Endothelial cell (in vitro differentiated cells): ENCODE measurements at places on chromosomes 3 and 15. TPM values are rescaled to one million over a fixed set of nuclear protein-coding genes. Genes with fewer than 3 reads are reported as not detected.

GRCh38 chr3:45793482-45794176 lies 2.7 kb downstream of the SLC6A20 start:
- peaks cover 19% of the 10 kb centered on the region for H3K4me1 ChIP-seq
- H3K27ac ChIP-seq: no peak overlapping the region
- H3K27me3 ChIP-seq: peaks cover 11% of the 10 kb centered on the region
- H3K4me3 ChIP-seq: no peak overlapping the region
- DNase-seq: no peak
- peaks cover 6% of the 10 kb centered on the region for H3K36me3 ChIP-seq

DNA sequence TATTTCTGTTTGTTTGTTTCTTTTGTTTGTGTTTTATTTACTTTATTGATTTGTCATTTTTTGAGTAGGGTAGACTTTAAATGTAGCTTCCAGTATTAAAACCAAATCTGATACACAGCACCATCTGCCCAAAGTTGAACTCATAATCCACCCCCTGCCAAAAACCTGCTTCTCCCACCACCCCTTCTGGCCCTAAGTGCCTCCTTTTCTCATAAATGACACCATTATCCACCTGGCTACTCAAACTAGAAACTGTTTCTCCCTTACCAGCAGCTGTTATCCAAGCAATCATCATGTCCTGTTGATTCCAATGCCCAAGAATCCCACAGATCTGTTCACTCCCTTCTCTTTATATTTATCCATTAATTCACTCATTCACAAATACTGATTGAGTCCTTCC lies 21.8 kb upstream of the PTX3 start:
- H3K4me3 ChIP-seq: no peak overlapping the region
- no peaks in the 10 kb centered on the region for H3K4me1 ChIP-seq
- H3K27ac ChIP-seq: no peak overlapping the region
- no peak for DNase-seq
- no peaks in the 10 kb centered on the region for H3K36me3 ChIP-seq
- H3K27me3 ChIP-seq: peaks cover 2% of the 10 kb centered on the region

DNA sequence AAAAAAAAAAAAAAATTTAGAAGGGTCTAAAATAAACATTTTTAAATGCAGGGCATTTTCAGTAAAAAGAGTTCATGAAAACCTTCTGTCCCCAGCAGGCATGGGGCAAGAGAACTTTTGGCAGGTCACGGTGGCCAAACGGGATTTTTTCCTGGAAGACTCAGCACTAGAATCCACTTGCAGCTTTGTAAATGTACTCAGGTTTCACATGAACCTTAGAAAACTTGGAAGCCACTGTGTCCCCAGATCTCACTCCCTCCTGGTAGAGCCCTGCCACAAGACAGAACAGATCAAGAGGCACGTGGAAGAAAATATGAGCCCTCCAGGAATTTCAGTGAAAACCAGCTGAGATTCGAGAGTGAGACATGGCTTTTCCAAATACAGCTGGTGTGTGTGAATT lies 2.1 kb upstream of the GNB5 start:
- no peak overlapping the region for H3K27ac ChIP-seq
- peaks cover 1% of the 10 kb centered on the region for H3K27me3 ChIP-seq
- DNase-seq: no peak
- H3K4me1 ChIP-seq: peaks cover 8% of the 10 kb centered on the region
- H3K36me3 ChIP-seq: no peaks in the 10 kb centered on the region
- H3K4me3 ChIP-seq: no peak overlapping the region

- peaks cover 4% of the 10 kb centered on the region for H3K4me1 ChIP-seq
- H3K36me3 ChIP-seq: no peaks in the 10 kb centered on the region
- no peak overlapping the region for H3K4me3 ChIP-seq
Measured at GRCh38 chr15:78399091-78399490, 38.9 kb upstream of the IREB2 start.

DNA sequence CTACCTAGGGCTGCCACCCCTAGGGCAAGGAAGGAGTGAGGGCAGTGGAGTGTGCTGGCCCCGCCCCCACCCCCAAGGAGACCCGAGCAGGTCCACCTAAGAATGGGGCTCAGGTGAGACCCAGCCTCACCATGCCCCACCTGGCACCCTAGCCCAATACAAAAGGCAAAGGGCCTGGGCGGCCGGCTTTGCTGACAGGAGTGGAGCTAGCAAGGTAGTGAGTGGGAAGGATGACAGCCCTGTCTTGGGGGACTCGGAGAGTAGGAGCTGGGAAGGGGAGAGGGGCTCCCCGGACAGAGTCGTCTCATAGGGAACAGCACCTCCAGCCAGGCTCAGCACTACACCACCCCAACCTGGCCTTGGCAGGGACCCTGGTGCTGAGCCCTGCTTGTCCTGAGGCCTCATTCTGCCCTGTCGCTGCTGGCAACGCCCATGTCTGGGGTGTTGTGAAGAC lies 12.1 kb downstream of the C15orf39 start:
- H3K36me3 ChIP-seq: peaks cover 23% of the 10 kb centered on the region
- no peak for DNase-seq
- H3K27ac ChIP-seq: no peak overlapping the region
- no peak overlapping the region for H3K4me3 ChIP-seq
- H3K4me1 ChIP-seq: peaks cover 40% of the 10 kb centered on the region

GRCh38 chr15:90142216-90143165 lies 40.2 kb upstream of the IDH2 start:
- no peak for DNase-seq
- no peaks in the 10 kb centered on the region for H3K36me3 ChIP-seq
- no peak overlapping the region for H3K27ac ChIP-seq
- no peak overlapping the region for H3K4me3 ChIP-seq

DNA sequence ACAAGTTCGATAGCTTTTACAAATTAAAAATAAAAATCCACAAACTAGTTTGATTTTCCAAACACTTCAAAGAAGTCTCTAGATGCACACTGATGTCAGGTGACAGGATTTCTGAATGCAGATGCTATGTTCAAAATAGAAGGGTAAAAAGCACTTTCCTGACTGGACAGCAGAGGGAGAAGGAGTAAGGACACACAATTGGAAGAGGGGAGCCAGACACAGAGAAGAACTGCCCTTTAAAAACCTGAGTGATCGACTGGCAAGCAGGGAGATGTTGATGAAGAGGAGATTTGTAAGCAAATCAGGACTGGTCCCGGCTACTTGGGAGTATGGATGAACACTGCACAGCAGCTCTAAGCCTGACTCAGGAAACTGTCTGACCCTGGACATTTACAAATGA lies 612.8 kb downstream of the MAGI1 start:
- DNase-seq: peak; percentile 20
- peaks cover 3% of the 10 kb centered on the region for H3K27me3 ChIP-seq
- no peak overlapping the region for H3K4me3 ChIP-seq
- no peak overlapping the region for H3K27ac ChIP-seq

DNA sequence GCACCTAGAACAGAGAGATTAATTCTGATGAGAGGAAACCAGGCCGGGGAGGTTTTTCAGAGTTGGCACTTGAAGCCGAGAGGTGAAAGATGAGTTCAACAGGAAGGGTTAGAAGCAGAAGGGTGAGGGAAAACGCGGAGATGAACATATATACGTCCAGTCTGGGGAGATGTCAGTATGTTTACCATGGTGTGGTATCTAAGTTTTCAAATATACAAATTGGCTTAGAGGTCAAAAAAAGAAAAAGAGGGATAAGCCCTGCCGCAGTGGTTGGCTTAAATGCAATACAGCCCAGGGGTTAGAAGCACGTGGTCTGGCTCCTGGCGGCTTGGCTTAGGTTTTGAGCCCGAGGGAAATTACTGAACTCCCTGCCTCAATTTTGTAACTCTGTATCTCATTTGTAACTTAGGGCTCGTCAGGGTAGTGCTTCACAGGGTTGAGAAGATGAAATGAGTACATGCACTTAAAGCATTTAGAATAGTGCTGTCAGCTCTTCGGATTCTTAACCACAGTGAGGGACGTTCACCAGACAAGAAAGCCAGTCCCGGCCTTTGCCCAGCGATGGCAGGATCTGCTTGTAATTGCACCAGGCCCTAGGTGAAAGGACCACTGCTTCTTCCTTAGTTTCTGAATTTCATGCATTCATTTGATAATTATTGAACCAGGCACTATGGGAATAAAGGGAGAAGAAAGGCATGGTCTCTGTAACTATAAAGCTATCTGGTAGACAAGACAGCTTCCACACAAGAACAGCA lies 6.4 kb downstream of the HES1 start:
- no peak for DNase-seq
- peaks cover 6% of the 10 kb centered on the region for H3K27me3 ChIP-seq
- peak overlapping the region; percentile 74 for H3K27ac ChIP-seq
- H3K4me3 ChIP-seq: no peak overlapping the region
- H3K36me3 ChIP-seq: peaks cover 6% of the 10 kb centered on the region

GRCh38 chr3:165800970-165801369 lies 36.3 kb downstream of the BCHE start:
- H3K36me3 ChIP-seq: no peaks in the 10 kb centered on the region
- no peak overlapping the region for H3K4me3 ChIP-seq
- H3K4me1 ChIP-seq: no peaks in the 10 kb centered on the region
- DNase-seq: no peak
- no peaks in the 10 kb centered on the region for H3K27me3 ChIP-seq
- no peak overlapping the region for H3K27ac ChIP-seq

- H3K27ac ChIP-seq: no peak overlapping the region
- no peaks in the 10 kb centered on the region for H3K27me3 ChIP-seq
- no peaks in the 10 kb centered on the region for H3K36me3 ChIP-seq
Measured at GRCh38 chr3:65607101-65607500, 431.6 kb downstream of the MAGI1 start.

DNA sequence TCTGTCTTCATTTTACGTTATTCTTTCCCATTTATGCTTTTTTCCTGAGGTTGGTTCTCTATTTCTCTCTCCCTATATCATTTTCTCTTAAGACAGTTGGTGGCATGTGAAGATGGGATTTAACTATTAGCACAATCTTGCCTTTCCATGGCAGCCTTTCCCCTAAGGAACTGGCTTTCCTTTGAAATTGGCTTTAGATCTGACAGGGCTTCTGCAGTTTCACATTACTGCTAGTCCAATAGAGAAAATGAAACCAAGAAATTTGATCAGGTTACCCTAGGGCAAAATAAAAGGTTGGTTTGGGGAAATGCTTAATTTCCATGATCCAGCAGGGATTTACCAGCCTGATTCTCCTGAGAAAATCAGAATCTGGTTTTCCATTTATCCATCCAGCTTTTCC lies 22.7 kb upstream of the CHL1 start:
- no peaks in the 10 kb centered on the region for H3K36me3 ChIP-seq
- H3K27me3 ChIP-seq: no peaks in the 10 kb centered on the region
- no peak for DNase-seq
- no peaks in the 10 kb centered on the region for H3K4me1 ChIP-seq

DNA sequence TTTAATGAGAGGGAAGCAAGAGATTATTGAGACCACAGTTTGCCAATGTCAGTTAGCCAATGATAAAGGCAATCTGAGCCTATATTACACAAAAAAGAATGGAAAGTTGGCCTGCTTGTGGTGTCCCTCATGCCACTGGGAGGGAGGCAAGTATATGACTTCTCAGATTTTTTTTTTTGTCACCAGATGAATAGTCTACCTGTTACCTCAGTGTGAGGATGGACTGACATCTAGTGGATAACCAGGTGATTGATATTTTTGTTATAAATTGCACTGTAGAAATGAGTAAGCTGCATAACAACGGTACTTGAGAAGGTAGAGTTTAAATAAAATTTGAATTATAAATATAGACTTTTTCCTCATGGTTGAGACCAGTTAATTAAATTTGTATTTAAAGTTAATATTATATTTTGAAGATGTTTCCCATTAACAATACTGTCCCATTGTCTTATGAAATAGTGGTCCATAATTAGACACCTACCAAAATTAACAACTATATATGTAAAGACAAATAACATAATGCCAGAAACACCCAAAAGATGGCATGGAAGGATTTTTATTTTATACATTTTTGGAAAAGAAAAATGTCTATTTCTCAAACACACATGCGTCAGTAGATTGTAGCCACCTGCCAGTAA lies 237.8 kb upstream of the GADL1 start:
- H3K4me3 ChIP-seq: no peak overlapping the region
- H3K36me3 ChIP-seq: no peaks in the 10 kb centered on the region
- H3K27me3 ChIP-seq: peaks cover 2% of the 10 kb centered on the region
- H3K27ac ChIP-seq: no peak overlapping the region

- H3K4me3 ChIP-seq: no peak overlapping the region
- no peak overlapping the region for H3K27ac ChIP-seq
- peaks cover 5% of the 10 kb centered on the region for H3K27me3 ChIP-seq
- H3K4me1 ChIP-seq: peaks cover 18% of the 10 kb centered on the region
Measured at GRCh38 chr15:59366333-59367021, 6.2 kb downstream of the MYO1E start.

- peaks cover 40% of the 10 kb centered on the region for H3K4me1 ChIP-seq
- peak overlapping the region; percentile 86 for H3K4me3 ChIP-seq
- DNase-seq: no peak
- H3K27ac ChIP-seq: no peak overlapping the region
Measured at GRCh38 chr3:48555949-48556795, 431 bp downstream of the PFKFB4 start.

- peaks cover 69% of the 10 kb centered on the region for H3K36me3 ChIP-seq
- peak overlapping the region; percentile 65 for H3K4me3 ChIP-seq
- peaks cover 8% of the 10 kb centered on the region for H3K27me3 ChIP-seq
- no peak for DNase-seq
- no peak overlapping the region for H3K27ac ChIP-seq
Measured at GRCh38 chr15:57635300-57635909, 43.7 kb downstream of the MYZAP start.

- H3K27ac ChIP-seq: peak overlapping the region; percentile 22
- DNase-seq: no peak
- peaks cover 5% of the 10 kb centered on the region for H3K27me3 ChIP-seq
- peaks cover 37% of the 10 kb centered on the region for H3K36me3 ChIP-seq
Measured at GRCh38 chr15:84645496-84645895, 8.6 kb downstream of the WDR73 start.

- no peaks in the 10 kb centered on the region for H3K4me1 ChIP-seq
- DNase-seq: no peak
- H3K27me3 ChIP-seq: no peaks in the 10 kb centered on the region
- no peaks in the 10 kb centered on the region for H3K36me3 ChIP-seq
Measured at GRCh38 chr15:53671545-53671944, 87.9 kb downstream of the WDR72 start.

- H3K27me3 ChIP-seq: no peaks in the 10 kb centered on the region
- no peaks in the 10 kb centered on the region for H3K4me1 ChIP-seq
Measured at GRCh38 chr3:108546247-108546646, 35.9 kb upstream of the MYH15 start.

GRCh38 chr3:186053954-186054791 lies 54.7 kb downstream of the ETV5 start:
- no peak overlapping the region for H3K4me3 ChIP-seq
- no peak for DNase-seq
- no peaks in the 10 kb centered on the region for H3K27me3 ChIP-seq
- H3K4me1 ChIP-seq: peaks cover 2% of the 10 kb centered on the region
- no peak overlapping the region for H3K27ac ChIP-seq
- peaks cover 23% of the 10 kb centered on the region for H3K36me3 ChIP-seq

GRCh38 chr3:9800529-9800928 lies 7.6 kb downstream of the ARPC4 start:
- H3K27ac ChIP-seq: no peak overlapping the region
- H3K4me1 ChIP-seq: peaks cover 2% of the 10 kb centered on the region
- peaks cover 45% of the 10 kb centered on the region for H3K36me3 ChIP-seq
- no peak overlapping the region for H3K4me3 ChIP-seq

Gene SMCO1
- not detected for total RNA-seq

Gene SOX14
- 19.7 TPM for total RNA-seq

Gene AP3B2
- 5.6 TPM for total RNA-seq

Gene GOLGA8M
- 1.3 TPM for total RNA-seq
